T-cell (primary cell): ENCODE measurements at places on chromosomes 11 and 22.

GRCh38 chr11:14306481-14306880 is 52.5 kb downstream of the RRAS2 start:
- no peak for DNase-seq

DNA sequence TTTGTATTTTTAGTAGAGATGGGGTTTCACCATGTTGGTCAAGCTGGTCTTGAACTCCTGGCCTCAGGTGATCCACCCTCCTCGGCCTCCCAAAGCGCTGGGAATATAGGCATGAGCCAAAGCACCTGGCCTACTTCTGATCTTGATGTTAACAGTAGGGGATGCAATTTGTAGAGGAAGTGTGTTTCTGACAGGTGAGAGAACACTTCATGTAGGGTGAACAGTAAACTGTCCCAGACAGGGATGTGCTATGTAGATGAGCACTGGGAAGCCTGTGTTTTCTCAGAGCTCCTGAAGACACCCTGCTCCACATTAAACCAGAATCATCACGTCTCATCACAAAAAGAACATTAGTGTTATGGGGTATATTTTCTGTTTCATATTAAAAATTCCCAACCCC is 45.1 kb downstream of the UBASH3B start:
- no peak for DNase-seq

GRCh38 chr11:11363674-11364073 is 10.6 kb upstream of the CSNK2A3 start:
- DNase-seq, result no peak

- no peak for DNase-seq
Observed at GRCh38 chr22:45878901-45879551, 97.9 kb downstream of the WNT7B start.

DNA sequence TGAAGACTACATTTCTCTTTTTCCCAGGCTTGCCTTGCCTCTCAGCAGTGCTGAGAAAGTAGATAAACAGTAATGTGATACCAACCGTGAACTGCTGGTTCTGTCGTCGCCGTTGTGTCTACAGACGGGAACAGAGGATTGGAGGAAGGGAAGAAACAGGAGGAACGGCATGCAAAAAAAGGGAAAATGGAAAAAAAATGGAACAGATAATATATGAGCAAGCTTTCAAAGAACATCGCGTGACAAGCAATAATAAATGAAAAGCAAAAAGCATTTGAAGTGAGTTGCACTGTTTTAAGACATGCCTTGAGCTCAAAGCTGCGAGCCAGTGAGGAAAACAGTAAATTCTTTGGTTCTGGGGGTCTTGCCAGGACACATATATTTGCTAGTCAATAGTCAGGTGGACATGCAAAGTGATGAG is 305.9 kb downstream of the CADM1 start:
- DNase-seq, result no peak

DNA sequence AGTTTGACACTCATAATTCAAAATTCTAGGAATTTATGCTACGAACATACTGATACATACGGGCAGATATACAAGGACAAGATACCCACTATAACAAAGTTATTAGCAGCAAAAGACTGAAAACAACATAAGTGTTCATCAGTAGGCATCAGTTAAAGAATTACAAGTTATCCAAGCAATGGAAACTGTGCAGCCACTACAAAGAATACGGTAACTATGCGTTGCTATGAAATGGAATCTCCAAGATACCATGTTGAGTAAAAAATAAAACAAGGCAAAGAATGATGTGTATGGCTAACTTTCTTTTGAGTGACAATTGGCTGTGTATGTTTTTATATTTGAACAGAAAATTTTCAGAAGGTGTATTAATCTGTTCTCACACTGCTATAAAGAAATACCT is 151.7 kb downstream of the ADAMTS15 start:
- no peak for DNase-seq

- peak; percentile 43 for DNase-seq
Observed at GRCh38 chr11:61967924-61968757, 707 bp upstream of the FTH1 start.

DNA sequence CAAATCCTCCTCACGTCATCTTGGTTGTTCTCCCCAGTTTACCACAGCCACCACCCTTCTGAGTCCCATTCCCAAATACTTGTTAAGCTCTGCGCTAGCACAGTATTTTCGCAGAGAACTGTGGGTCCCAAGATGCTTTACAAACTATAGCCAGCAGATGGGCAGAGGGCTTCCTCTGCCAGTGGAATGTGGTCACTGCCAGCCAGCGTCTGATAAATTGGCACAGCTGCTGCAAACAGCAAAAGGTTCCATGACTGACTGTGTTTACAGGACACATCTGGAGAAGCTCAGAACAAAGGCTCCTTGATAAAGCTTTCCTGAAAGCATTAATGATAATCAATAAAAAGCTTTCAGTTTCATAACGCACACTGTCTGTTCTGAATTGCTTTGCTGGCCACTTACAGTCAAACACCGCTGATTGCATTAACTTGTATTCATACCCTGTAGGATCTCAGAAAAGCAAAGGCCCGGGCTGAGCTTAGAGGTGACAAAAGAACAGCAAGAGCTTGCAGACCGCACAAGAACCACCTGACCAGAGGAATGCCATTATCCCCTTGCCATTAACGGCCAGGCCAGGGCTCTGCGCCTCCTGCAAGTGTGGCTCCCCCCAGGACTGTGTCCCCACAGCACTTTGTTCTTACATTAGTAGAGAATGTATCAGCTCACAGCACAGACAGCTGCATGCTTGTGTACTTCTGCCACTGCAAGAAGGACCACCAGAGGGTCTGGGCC is 120.6 kb downstream of the MICAL3 start:
- DNase-seq, result no peak

DNA sequence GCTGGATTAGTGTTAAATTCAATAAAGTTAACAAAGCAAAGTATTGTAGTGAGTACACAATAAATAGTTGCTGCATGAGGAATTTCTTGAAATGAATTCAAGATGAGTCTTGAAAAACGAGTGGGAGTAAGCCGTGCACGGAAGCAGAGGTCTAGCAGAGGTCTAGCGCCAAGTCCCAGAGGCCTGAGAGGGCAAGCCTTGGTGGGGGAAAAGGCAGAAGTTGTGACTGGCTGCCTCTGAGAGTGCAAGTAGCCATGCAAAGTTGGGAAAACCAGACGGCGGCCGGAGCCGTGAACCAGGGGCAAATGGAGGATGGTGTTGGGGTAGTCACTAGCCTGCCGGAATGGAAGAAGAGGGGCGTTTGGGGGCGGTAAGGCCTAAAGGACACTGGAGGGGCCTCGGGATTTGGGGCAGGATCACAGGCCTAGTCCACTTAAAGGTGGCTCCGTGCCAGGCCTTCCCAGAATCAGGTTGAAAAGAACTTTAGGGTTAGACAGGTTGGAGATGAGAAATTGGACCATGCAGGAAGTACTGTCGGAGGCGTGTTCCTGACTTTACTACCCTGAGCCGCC is 379 bp upstream of the SLC3A2 start:
- no peak for DNase-seq

DNA sequence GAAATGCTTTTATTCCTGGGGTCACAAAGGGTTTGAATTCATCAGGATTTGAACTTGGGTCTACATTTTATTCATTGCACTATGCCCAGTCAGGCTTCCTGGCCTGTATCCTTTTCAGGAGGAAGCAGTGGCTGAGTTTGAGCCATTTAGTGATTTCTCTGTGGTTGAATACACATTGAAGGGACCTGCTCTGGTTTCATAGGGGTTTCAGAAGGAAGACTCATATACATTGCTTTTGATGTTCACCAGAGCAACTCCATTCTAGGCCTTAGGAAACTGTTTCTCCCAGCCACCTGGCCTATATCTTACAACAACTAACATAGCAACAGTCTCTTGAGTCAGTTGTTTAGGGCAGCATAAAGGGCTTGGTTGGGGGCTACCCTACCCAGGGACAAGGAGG is 165.7 kb downstream of the INSC start:
- no peak for DNase-seq

GRCh38 chr11:100635194-100635593 is 51.9 kb upstream of the ARHGAP42 start:
- DNase-seq, result no peak

DNA sequence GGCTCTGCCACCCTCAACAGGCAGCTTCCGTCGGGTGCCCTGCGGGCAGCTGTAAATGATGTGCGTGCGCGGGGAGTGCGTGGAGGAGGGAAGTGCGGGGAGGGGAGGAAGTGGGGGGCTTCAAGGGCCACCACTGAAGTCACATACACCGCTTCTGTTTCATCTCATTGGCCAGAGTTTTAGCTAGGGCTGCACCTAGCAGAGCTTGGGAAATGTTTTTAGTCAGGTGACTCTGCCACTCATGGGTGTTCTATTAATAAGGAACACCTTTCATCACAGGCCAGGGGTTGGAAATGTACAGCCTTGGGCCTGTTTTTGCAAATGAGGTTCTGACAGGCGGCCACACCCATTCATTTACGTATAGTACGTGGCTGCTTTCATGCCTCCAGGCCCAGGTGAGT is 14.6 kb downstream of the FAM118A start:
- DNase-seq, result no peak

DNA sequence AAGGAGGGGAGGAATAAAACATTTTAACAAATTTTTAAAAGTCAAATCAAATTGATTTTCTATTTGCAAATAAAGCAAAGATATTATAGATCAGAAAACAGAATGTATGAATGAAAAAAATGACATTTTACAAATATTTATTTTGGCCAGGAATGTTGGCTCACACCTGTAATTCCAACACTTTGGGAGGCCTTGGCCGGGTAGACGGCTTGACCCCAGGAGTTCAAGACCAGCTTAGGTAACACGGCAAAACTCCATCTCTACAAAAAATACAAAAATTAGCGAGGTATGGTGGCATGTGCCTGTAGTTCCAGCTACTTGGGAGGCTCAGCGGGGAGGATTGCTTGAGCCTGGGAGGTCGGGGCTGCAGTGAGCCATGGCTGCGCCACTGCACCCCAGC is 18.2 kb downstream of the THAP12 start:
- no peak for DNase-seq

- DNase-seq, result no peak
Observed at GRCh38 chr22:39439170-39439569, 17.6 kb upstream of the MGAT3 start.

- peak; percentile 86 for DNase-seq
Observed at GRCh38 chr11:118338637-118339061, 3.9 kb downstream of the CD3D start.

- DNase-seq, result no peak
Observed at GRCh38 chr11:106925245-106925644, 93.0 kb downstream of the GUCY1A2 start.
